T-helper 2 cell (primary cell): ENCODE measurements at places on chromosomes 4 and X.

DNA sequence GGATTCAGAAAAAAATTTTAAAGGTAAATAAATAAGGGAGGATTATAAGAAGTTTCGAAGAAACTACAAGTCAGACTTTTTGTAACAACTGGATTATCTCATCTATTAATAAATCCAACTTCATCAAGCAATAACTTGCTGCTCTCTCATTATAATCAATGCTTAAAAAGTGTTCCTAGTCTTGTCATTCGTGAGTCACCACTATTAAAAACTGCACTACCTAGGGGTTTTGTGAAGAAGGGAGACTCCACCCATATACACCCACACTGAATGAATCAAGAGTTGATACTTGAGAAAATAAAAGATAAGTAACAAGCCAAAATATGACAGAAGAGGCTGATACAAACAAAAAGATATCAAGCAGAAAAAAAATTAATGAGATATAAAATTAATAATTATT, 360.5 kb downstream of the ZNF674 start:
- no peak for DNase-seq

DNA sequence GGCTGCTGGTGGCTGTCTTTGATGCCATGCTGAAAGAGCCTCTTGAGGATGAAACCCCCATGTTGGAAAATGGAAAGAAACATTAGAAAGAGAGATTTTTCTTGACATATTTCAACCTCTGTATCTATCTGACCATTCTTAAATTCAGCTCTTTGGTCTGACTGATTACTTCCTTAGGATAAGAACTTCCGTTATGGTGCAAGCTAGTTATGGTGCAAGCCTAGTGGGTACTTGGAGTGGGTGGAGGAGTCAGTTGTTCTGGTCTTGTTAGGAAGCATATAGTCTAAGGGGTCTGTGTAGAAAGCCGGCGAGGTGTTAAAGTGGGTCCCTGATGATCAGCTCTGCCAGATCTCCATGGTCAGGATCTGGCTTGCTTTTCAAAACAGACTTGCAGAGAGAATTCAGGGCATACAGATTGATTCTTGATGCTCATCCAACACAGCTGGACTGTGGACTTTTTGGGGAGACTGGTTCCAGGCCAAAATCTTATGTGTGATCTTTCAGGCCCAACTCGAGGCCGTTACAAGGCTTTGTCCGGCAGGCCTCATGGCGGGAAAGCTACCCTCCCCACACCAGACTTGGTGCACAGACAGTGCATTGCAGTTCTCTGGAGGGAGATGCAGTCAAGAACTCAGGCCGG, 82.8 kb upstream of the BOD1L1 start:
- DNase-seq = no peak

- DNase-seq = no peak
Measured at GRCh38 chr4:100805538-100805937, 287.7 kb upstream of the EMCN start.

DNA sequence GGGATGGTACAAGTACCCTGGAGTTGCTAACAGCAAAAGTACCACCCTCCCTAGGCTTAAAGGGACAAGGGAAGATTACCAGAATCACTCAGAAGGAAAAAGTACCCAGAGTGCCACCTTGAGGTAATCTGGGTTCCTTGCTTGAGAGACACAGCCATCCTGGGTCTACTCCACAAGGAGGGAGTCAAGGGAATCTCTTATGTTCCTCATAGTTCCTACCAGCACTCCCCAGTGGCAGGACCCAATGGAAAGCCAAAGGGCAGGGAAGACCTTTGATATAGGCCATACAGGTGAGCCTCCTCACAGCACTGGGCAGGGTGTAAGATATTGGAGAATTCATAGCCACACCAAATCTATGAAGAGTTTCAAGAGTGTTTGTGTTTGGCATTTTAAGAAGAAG, 5.7 kb downstream of the IL2 start:
- peak; percentile 22 for DNase-seq

DNA sequence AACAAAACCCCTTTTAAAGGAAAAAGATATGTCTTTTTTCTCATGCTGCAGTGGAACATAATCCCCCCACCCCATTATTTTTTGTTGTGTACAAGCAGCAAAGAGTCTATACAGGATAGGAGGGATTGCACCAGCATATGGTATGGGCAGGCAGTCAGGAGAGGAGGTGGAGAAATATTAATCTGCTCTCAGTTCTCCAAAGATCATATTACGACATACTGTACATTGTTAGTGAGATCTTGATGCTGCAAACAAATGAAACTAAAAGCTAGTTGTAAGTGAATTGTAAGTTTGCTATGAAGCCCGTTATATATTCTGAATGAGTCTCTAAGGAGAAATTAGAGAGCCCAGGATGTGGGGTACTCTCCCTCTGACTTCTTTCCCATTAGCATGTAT, 75.3 kb downstream of the RAPGEF2 start:
- no peak for DNase-seq

DNA sequence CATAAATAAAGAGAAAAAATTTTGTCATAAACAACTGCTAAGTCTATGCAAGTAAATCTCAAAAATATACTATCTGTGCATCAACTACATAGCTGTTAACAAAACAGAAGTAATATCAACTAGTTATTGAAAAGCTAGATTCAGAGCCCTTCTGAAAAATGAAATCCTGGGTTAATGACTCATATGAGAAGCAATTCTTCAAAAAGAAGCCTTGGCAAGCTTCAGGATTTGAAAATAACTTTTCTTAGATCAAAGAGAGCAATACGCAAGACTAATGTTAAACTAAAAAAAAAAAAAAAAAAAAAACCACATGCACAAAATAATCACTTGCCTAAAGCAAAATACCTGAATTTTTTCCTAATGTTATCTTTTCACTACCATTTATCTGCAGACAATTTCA, 566.1 kb upstream of the BOD1L1 start:
- DNase-seq = no peak

- no peak for DNase-seq
Measured at GRCh38 chrX:48934581-48935300, 15.9 kb upstream of the PIM2 start.

- DNase-seq = no peak
Measured at GRCh38 chr4:4614925-4615678, 73.3 kb upstream of the STX18 start.

DNA sequence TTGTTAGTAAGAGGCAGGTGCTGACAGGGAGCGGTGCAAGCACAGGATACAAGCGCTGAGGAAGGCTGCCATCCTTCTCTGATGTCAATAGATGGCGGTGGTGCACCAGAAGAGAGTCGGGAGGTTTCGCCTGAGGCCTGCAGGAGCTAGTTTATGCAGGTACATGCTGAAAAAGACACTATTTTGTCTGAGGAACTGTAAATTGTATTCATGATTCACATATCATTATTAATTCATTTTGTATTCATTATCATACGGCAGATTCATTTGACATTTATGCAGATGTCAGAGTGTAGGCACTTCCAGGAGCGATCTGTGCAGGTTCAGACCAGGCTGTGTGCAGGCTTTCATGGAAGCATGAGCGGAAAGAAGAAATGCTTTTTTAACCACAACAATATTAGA, 824.0 kb downstream of the STIM2 start:
- no peak for DNase-seq

DNA sequence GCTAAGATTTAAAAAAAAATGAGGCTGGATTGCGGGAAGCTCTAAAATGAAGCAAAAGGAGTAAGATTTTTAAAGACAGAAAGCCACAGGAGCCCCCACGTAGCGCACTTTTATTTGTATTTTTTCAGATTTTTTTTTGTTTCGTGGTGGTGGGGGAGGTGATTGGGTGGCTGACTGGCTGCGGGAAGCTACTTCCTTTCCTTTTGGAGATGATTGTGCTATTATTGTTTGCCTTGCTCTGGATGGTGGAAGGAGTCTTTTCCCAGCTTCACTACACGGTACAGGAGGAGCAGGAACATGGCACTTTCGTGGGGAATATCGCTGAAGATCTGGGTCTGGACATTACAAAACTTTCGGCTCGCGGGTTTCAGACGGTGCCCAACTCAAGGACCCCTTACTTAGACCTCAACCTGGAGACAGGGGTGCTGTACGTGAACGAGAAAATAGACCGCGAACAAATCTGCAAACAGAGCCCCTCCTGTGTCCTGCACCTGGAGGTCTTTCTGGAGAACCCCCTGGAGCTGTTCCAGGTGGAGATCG, 908 bp downstream of the PCDH10 start:
- no peak for DNase-seq

- DNase-seq = no peak
Measured at GRCh38 chr4:88618782-88619485, 26.7 kb downstream of the HERC3 start.
